ENCODE measurements at places on chromosomes 3 and 15.

DNA sequence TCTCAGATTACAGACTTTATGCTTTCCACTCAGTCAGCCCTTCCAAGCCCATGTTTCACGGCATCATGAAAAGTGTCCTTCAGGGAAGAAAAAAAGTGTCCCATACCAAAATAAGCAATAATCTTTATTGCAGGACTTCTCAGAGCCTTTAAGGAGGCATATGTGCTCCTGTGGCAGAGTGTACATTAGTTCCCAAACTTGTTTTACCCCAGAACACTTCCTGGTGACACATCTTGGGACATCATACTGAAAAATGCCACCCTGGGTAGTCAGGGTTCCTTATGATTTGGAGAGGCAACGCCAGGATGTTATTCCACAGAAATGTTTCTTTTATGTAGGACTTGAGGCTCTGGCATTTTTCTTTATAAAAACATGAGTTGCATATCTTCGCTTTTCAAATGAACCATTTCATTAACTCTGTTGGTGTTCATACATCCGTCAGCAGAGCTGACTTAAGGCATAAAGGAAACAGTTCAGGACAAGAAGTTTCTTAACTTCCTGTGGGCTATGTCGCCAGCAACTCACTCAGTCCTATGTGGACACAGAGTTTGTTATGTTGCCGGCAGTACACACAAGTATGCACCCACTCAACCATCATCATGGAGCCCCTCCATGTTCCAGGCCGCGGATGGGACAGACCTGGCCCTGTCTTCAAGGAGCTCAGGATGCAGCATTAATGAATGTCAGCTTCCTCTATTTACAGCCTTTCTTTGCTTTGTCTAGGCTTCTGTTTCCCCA lies 63.8 kb downstream of the CASR start:
- no peaks in the 10 kb centered on the region for H3K36me3 ChIP-seq
- DNase-seq, result no peak

- peaks cover 13% of the 10 kb centered on the region for H3K4me1 ChIP-seq
- no peak overlapping the region for H3K27ac ChIP-seq
- DNase-seq, result no peak
- H3K4me3 ChIP-seq, result no peak overlapping the region
Measured at GRCh38 chr3:149274220-149274619, 52.6 kb upstream of the CP start.

DNA sequence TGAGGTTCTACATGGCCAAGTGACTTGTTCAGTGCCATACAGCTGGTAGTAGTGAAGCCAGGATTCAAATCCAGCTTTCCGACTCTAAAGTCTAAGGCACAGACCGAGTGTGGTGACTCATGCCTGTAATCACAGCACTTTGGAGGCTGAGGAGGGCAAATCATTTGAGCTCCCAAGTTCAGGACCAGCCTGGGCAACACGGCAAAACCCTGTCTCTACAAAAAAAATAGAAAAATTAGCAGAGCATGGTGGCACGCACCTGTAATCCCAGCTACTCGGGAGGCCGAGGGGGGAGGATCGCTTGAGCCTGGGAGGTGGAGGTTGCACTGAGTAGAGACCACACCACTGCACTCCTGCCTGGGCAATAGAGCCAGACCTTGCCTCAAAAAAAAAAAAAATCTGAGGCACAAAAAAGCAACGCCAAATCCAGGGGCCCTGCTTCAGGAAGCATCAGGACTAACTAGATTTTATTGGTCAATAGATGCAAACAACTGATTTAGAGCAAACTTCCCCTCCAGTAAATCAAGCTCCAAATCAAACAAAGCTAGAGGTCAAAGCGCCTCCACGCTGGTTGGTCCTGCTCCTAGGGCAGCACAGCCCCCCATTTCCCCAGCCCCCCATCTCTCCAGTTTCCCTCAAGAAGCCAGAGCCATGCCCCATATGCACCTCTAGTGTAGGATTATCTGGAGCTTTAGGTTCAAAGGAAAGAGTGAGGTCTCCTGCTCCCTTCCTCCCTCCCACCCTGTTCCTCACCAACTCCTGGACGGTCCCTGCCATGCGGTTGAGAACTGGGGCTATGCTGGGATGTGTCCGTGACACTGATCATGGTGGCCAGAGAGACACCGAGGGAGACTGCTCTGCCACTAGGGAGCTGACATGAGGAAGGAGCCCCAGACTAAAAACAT lies 2.9 kb upstream of the TNK2 start:
- H3K36me3 ChIP-seq, result peaks cover 9% of the 10 kb centered on the region
- no peak overlapping the region for H3K27ac ChIP-seq
- H3K27me3 ChIP-seq, result peaks cover 1% of the 10 kb centered on the region
- DNase-seq, result no peak

- no peak overlapping the region for H3K27ac ChIP-seq
- no peak for DNase-seq
- H3K4me1 ChIP-seq, result no peaks in the 10 kb centered on the region
- H3K4me3 ChIP-seq, result no peak overlapping the region
- H3K27me3 ChIP-seq, result no peaks in the 10 kb centered on the region
Measured at GRCh38 chr3:46677411-46677726, 16.1 kb downstream of the ALS2CL start.

GRCh38 chr15:99680276-99680675 lies 53.0 kb downstream of the LYSMD4 start:
- H3K4me3 ChIP-seq, result no peak overlapping the region
- peaks cover 54% of the 10 kb centered on the region for H3K36me3 ChIP-seq
- peaks cover 23% of the 10 kb centered on the region for H3K4me1 ChIP-seq
- H3K27me3 ChIP-seq, result no peaks in the 10 kb centered on the region
- H3K27ac ChIP-seq, result no peak overlapping the region

- DNase-seq, result no peak
- H3K36me3 ChIP-seq, result no peaks in the 10 kb centered on the region
- H3K4me3 ChIP-seq, result no peak overlapping the region
- peaks cover 31% of the 10 kb centered on the region for H3K27me3 ChIP-seq
- no peaks in the 10 kb centered on the region for H3K4me1 ChIP-seq
Measured at GRCh38 chr3:108527817-108528216, 17.4 kb upstream of the MYH15 start.

DNA sequence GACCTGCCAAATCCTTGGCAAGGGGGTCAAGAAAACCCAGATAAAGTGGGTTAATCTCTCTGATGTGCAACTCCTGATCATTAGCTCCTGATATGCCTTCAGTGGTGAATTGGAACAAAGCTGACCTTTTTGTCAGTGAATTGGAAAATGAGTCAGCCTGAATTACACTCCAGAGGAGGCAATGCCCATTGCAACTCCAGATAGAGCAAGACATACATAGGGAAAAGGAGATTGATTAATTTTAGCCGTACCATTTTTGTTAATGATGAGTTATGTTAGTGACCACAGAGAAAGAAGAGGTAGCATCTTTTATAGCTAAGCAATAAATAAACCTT lies 195.2 kb upstream of the CADPS start:
- no peak overlapping the region for H3K4me3 ChIP-seq
- no peaks in the 10 kb centered on the region for H3K36me3 ChIP-seq
- no peaks in the 10 kb centered on the region for H3K4me1 ChIP-seq
- H3K27ac ChIP-seq, result no peak overlapping the region
- no peak for DNase-seq

DNA sequence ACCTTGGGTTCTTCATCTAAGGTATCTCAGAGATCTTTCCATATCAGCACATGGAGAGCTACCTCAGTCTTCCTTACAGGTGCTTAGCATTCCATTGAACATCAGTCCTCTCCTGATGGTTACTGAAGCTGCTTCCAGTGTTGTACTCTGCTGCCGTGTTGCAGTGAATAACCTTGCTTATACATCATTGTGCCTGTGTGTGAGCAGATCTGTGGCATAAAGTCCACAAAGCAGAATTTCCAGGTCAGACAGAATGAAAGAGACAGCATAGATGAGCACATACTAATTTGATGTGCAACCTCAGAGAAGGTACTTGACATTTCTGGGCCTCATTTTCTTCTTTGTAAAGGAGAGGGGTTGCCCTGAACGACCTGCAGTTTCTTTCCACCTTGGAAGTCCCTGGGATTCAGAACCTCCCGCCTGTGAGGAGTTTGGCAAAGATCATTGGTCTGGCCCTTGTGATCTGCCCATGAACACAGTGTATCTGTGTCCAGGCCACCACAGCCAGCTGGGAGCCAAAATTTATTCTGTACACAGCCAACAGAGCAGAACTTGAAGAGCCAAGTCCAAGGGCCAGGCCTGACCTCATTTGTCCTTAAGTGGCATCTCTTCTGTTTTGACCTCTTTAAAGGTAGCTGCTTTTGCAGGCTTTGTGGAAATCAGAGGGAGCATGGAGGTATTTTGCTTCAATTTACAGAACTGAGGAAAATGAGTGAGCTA lies 57.2 kb upstream of the SLC7A14 start:
- peaks cover 5% of the 10 kb centered on the region for H3K27me3 ChIP-seq
- no peaks in the 10 kb centered on the region for H3K36me3 ChIP-seq
- no peak for DNase-seq
- H3K4me1 ChIP-seq, result no peaks in the 10 kb centered on the region
- H3K27ac ChIP-seq, result no peak overlapping the region
- H3K4me3 ChIP-seq, result no peak overlapping the region

DNA sequence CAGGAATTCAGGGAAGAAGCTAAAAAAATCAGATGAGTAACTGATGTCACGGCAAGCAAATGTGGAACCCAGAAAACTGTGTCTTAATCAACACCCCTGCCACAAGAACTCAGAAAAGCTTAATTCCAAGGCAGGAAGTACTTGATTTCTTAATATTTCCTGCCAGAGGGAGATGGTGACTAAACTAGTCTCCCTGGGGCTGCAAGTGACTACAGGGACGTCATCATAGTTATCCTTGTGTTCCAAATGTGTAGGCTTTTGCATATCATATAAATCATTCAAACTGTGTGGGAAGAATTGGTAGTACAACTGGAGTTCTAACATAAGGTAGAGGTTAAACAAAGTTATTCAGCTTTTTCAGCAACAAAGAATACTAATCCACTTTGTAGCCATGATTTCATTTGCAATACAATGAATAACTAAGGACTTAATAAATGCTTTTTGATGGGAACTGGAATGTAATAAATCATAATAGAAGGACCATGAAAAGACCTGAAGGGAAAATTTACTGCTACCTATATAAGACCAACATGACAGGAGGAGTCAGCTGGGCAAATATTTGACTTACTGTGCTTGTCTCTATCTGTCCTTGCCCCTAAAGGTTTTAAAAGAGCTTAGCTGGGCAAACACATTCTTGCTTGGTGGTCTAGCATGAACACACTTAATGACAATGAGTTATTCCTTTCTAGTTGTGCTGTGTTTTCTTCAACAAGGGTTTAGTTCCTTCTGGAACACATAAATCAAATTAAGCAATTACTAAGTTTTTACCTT lies 76.0 kb upstream of the NECTIN3 start:
- H3K27me3 ChIP-seq, result peaks cover 7% of the 10 kb centered on the region
- H3K27ac ChIP-seq, result no peak overlapping the region
- DNase-seq, result no peak
- H3K36me3 ChIP-seq, result no peaks in the 10 kb centered on the region

DNA sequence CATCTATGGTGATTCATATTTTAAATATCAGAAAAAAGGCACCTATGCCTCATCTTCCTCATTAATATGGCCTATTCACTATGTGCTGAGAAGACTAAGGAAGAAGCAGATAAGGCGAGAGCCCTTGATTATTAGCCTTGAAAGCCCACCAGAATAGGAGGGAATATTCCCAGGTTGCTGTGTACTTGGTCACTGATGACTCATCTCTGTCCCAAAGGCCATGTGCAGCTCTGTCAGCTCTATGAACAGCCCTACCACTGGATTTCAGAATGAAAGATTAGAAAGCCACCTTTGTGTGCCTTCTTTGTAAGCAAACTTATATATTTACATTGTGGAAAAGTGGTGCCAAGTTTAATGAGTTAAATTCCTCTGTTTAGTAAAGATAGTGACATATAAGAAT lies 211.5 kb downstream of the NFKBIZ start:
- no peak overlapping the region for H3K4me3 ChIP-seq
- no peak overlapping the region for H3K27ac ChIP-seq
- peaks cover 33% of the 10 kb centered on the region for H3K4me1 ChIP-seq
- H3K27me3 ChIP-seq, result peaks cover 2% of the 10 kb centered on the region

GRCh38 chr3:87002346-87002745 lies 11.4 kb upstream of the VGLL3 start:
- no peaks in the 10 kb centered on the region for H3K36me3 ChIP-seq
- no peaks in the 10 kb centered on the region for H3K4me1 ChIP-seq
- H3K27ac ChIP-seq, result no peak overlapping the region
- no peaks in the 10 kb centered on the region for H3K27me3 ChIP-seq
- H3K4me3 ChIP-seq, result no peak overlapping the region

DNA sequence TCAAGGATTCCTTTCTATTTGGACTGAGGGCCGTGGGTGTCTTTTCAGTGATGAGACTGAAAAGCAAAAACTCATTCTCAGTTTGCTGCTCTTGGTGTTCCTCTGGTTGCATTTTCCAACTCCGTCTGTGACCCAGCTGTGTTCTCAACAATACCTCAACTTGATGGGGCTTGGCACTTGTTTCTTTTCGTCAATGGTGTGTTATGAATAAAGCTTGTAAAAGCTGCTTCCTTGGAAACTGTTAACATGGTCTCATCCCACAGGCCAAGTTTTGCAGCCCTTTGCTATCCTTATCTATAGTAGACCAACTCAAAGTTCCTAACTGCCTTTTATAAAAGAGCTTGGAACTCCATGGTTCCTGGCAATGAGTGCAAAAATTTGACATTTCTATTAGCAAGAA lies 142.5 kb upstream of the UBE2E1 start:
- no peak overlapping the region for H3K4me3 ChIP-seq
- peaks cover 4% of the 10 kb centered on the region for H3K4me1 ChIP-seq
- peaks cover 5% of the 10 kb centered on the region for H3K27me3 ChIP-seq
- DNase-seq, result no peak
- H3K27ac ChIP-seq, result no peak overlapping the region

GRCh38 chr3:121467085-121467484 lies 78.7 kb downstream of the POLQ start:
- no peaks in the 10 kb centered on the region for H3K27me3 ChIP-seq
- no peak overlapping the region for H3K4me3 ChIP-seq
- H3K27ac ChIP-seq, result no peak overlapping the region
- H3K36me3 ChIP-seq, result peaks cover 42% of the 10 kb centered on the region
- H3K4me1 ChIP-seq, result no peaks in the 10 kb centered on the region

DNA sequence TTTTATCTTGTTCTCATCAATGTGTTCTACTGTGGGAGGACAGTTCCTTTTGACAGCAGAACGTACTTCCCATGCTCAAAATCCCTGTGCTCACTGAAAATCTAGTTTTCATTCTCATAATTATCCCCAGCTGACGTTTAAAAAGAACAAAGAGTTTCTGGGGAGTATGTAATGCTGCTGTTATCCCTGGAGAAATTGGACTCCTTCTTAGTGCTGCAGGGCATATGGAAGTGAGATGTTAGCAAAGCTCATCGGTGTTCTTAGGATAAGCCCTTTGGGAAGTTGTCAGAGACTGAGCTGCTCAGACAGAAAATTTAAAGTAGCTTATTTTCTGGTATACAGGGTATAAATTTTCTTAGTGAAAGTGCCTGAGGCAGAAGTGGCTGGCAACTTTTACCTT lies 66.5 kb downstream of the CDAN1 start:
- no peaks in the 10 kb centered on the region for H3K27me3 ChIP-seq
- no peak overlapping the region for H3K27ac ChIP-seq
- no peak for DNase-seq
- H3K4me1 ChIP-seq, result no peaks in the 10 kb centered on the region

- DNase-seq, result no peak
- no peaks in the 10 kb centered on the region for H3K36me3 ChIP-seq
- no peaks in the 10 kb centered on the region for H3K27me3 ChIP-seq
- no peak overlapping the region for H3K4me3 ChIP-seq
- no peak overlapping the region for H3K27ac ChIP-seq
Measured at GRCh38 chr3:30934208-30934550, 39.7 kb upstream of the GADL1 start.

Data from activated CD4-positive, alpha-beta T cell treated with anti-CD3 and anti-CD28 coated beads, Interleukin-2, amount 10 ng/mL, durations not matched to agents 7 days and 5 days (primary cell).